DND-41 (cell line): ENCODE measurements at places on chromosomes 1 and 21.

DNA sequence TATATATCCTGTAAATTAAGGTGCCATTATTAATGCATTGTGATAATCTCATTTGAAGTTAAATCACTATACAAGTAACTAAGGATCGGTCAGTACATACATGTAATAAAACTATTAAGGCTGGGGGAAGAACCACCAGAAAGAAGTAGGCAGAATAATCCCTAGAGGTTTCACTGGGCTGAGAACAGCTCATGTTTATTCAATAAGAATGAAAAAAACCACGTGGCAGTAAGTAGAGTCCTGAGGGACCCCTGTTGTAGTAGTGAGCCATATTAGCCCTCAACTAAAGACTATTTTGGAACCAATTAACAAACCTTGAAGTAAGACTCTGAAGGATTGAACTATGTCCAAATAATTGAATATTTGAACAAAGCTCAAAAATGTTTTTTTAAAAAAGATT is 46.9 kb upstream of the ADAM30 start:
- no peaks in the 10 kb centered on the region for H3K4me1 ChIP-seq
- H3K27me3 ChIP-seq, result no peaks in the 10 kb centered on the region
- no peak for DNase-seq
- H3K36me3 ChIP-seq, result peaks cover 38% of the 10 kb centered on the region
- no peak overlapping the region for H3K27ac ChIP-seq

DNA sequence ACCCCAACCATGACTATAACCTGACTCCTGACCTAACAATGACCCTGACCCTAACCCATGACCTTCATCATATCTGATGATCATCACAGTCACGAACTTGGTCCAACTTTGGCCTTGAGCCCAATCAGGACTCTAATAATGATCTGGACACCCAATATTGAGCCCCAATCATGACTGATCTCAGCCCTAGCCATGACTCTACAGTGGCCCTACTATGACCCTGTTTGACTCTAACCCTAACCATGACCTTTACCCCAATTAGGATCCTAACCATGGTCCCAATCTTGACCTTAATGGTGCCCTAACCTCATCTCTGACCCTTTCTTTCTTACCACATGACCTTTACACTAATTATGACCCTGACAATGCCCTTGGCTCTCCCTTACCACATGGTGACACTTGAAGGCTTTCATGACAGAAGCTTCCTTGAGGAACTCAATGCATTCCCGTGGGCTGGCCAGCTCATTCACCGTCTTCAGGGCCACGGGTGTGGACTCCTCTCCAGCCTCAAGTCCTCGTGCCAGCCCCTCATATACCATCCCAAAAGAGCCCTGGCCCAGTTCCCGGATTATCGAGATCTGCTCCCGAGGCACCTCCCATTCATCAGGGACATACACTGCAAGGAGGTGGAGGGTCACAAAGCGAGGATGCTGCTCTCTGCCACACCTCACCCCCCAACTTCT is 16.2 kb downstream of the INSRR start:
- DNase-seq, result no peak
- H3K27ac ChIP-seq, result no peak overlapping the region
- no peaks in the 10 kb centered on the region for H3K36me3 ChIP-seq
- H3K4me3 ChIP-seq, result no peak overlapping the region

GRCh38 chr1:168589167-168589566 is 12.8 kb downstream of the XCL1 start:
- no peaks in the 10 kb centered on the region for H3K4me1 ChIP-seq
- no peaks in the 10 kb centered on the region for H3K36me3 ChIP-seq
- H3K27me3 ChIP-seq, result no peaks in the 10 kb centered on the region
- no peak overlapping the region for H3K4me3 ChIP-seq

DNA sequence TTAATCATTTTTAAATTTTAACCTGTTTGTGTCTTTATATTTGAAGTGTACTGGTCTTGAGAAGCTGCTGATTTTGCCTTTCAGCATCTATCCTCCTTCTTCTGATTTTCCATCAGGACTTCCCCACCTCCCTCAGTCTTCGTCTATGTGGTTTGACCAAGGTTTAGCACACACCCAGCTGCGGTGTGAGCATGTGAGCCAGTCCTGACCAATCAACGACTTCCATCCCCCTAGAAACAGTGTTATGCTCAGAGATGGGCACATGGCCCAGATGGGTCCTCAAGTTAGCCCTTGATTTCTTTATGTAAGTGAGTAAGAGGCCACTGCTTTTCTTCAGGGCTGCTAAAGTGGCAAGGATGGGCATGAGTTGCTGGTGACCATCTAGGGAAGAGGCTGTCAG is 190.8 kb downstream of the MATN1 start:
- no peaks in the 10 kb centered on the region for H3K27me3 ChIP-seq
- no peaks in the 10 kb centered on the region for H3K4me1 ChIP-seq
- no peaks in the 10 kb centered on the region for H3K36me3 ChIP-seq
- DNase-seq, result no peak
- no peak overlapping the region for H3K27ac ChIP-seq

DNA sequence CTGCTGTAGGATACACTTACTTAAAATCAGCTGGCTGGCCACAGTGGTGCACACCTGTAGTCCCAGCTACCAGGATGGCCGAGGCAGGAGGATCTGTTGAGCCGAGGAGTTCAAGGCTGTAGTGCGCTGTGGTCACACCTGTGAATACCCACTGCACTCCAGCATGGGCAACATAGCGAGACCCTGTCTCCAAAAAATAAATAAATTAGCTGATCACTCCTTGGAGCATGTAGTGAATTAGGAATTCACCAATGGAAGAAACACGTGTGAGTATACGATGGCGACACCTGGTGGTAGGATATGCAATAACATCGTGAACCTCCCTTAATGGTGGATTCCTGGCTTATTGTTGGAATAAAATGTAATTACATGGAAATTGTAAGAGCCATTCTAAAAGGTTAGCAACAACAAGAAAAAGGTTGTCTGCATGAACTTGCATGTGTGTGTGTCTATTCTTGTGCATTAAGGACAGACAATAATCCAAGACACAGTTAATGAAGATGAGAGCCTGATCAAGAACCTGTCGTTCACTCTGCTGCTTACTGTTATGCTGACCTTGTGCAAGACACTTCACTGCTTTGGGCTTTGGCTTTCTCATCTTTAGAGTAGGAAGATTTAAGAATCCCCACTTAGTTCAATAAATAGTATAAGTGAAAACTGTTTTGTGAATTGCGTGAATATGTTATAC is 38.6 kb upstream of the COX20 start:
- H3K27me3 ChIP-seq, result no peaks in the 10 kb centered on the region
- H3K27ac ChIP-seq, result no peak overlapping the region
- H3K4me3 ChIP-seq, result no peak overlapping the region
- DNase-seq, result peak; percentile 62

GRCh38 chr1:160018347-160018746 is 13.4 kb downstream of the PIGM start:
- no peak overlapping the region for H3K27ac ChIP-seq
- no peaks in the 10 kb centered on the region for H3K36me3 ChIP-seq
- H3K4me1 ChIP-seq, result no peaks in the 10 kb centered on the region
- no peak for DNase-seq
- peaks cover 27% of the 10 kb centered on the region for H3K27me3 ChIP-seq

DNA sequence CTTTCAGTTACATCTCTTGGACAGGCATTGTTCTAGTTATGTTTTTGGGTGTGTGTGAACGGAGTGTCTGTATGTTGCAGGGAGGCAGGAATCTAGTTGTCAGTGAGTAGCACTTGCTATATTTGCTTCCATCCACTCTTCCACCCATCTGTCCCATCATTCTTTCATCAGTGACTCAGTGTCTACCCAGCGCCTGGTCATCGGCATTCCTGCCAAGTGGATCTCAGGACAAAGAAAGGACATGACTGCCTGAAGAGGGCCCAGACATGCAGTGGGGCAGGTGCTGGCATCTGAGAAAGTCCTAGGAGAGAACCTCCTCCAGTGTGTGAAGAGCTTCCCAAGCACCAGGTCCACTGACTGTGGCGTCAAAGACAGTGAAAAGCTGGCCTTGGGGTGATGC is 27.3 kb upstream of the MAGOH start:
- no peak overlapping the region for H3K27ac ChIP-seq
- peaks cover 97% of the 10 kb centered on the region for H3K36me3 ChIP-seq
- DNase-seq, result no peak
- H3K4me1 ChIP-seq, result no peaks in the 10 kb centered on the region
- H3K27me3 ChIP-seq, result no peaks in the 10 kb centered on the region
